ENCODE measurements at places on chromosomes 12 and 14. TPM values are rescaled to one million over a fixed set of nuclear protein-coding genes. Genes with fewer than 3 reads are reported as not detected.
A peak's percentile ranks its signal among the peaks of the same experiment; 100 is the strongest.

- no peak overlapping the region for H3K27ac ChIP-seq
- no peak for DNase-seq
- peaks cover 21% of the 10 kb centered on the region for H3K4me1 ChIP-seq
- peaks cover 6% of the 10 kb centered on the region for H3K27me3 ChIP-seq
- H3K36me3 ChIP-seq, result no peaks in the 10 kb centered on the region
Measured at GRCh38 chr12:31895449-31896150, 63.6 kb upstream of the RESF1 start.

- no peaks in the 10 kb centered on the region for H3K36me3 ChIP-seq
- no peak overlapping the region for H3K4me3 ChIP-seq
- H3K27ac ChIP-seq, result no peak overlapping the region
- DNase-seq, result peak; percentile 61
- H3K27me3 ChIP-seq, result no peaks in the 10 kb centered on the region
- H3K4me1 ChIP-seq, result peaks cover 11% of the 10 kb centered on the region
Measured at GRCh38 chr12:44000309-44000952, 164.6 kb downstream of the TMEM117 start.

- H3K27ac ChIP-seq, result no peak overlapping the region
- H3K27me3 ChIP-seq, result peaks cover 6% of the 10 kb centered on the region
- DNase-seq, result no peak
- H3K4me1 ChIP-seq, result no peaks in the 10 kb centered on the region
- H3K36me3 ChIP-seq, result no peaks in the 10 kb centered on the region
Measured at GRCh38 chr14:95660651-95661515, 25.3 kb upstream of the TCL1B start.

ZNF891 gene
- total RNA-seq, result 0.72 TPM

DNA sequence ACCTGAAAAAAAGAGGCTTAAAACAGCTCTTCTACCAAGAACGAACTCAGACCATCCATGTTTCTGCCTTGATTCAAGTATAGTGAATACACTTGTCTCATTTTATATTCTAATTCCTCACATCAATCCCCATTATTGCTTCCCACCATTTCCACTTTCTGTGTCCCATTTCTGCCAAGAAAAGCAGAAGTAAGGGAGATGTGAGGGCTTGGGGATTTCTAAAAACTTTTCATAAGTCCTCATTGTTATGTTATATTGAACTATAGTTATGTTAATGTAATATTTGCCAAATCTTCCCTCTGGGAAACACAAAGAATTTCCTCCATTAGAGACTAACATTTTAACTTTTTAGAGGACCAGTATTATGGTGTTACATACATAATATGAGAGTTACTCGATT, 48.2 kb upstream of the PSMA6 start:
- H3K27me3 ChIP-seq, result no peaks in the 10 kb centered on the region
- no peak for DNase-seq

DNA sequence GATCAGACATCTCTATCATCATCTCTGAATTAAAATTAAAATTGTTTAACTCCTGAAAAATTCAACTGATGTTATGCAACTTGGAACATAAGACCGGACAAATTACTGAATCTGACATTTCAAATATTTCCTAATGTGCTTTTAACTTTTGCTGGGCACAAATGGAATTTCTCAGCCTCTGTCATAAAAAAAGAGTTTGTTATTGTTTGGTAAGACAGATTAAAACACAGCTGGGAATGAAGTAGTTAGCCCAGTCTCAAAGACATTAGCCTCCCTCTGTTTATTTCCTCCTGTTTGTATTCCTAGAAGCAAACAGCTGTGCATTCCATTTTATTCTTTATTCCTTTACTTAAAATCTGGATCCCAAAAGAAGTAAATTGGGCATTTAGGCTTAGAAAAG, 29.4 kb downstream of the PLEKHA5 start:
- H3K27ac ChIP-seq, result no peak overlapping the region
- peaks cover 7% of the 10 kb centered on the region for H3K36me3 ChIP-seq
- peaks cover 39% of the 10 kb centered on the region for H3K4me1 ChIP-seq
- no peak overlapping the region for H3K4me3 ChIP-seq
- DNase-seq, result no peak
- no peaks in the 10 kb centered on the region for H3K27me3 ChIP-seq

LARP4 gene
- total RNA-seq, result 57.2 TPM

Data from HFFc6 (cell line).